CD4-positive, alpha-beta memory T cell (primary cell): ENCODE measurements at places on chromosomes 1 and 21.

- DNase-seq: no peak
Observed at GRCh38 chr21:32183396-32183795, 95.5 kb downstream of the MIS18A start.

GRCh38 chr1:64403331-64403730, 66.6 kb upstream of the CACHD1 start:
- no peak for DNase-seq

DNA sequence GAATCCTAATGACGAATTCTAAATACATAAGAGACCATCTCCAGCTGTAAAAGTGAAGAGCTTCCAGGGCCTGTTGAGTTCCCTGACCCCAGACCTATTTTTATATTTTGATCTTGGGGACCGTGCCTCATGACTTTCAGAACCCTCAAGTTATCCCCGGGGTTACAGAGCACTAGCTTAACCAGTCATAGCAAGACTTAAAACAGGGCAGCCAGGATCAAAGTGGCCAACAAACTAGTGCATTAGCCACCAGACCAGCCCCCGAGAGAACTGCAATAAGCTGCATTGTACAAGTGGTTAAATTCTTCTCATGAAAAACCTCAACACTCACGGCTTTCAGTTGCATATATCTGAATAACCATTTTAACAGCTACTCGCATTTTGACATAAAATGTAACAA, 183.0 kb downstream of the BARHL2 start:
- DNase-seq: no peak

GRCh38 chr1:147541672-147542568, 619 bp downstream of the BCL9 start:
- DNase-seq: no peak

DNA sequence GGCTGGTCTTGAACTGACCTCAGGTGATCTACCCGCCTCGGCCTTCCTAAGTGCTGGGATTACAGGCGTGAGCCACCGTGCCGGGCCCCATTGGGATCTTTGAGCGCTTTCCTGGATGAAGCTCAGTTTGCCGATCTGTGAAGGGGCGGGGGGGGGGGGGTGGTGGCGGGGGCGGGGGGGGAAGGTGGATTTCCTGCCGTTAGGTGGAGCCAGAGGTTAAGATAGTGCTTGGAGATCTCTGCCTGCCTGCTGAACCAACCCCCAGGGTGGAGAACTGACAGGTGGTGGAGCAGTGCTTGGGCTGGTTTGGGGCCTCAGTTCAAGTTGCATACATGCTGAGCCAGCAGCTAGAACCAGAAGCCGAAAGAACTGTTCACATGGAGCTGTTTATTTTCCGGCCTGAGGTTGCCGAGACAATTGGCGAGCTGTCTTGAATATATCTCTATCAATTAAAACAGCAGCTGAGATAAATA, 1.7 kb downstream of the TMCC2 start:
- DNase-seq: peak; percentile 74

- no peak for DNase-seq
Observed at GRCh38 chr1:206039046-206039973, 13.7 kb upstream of the RHEX start.

- no peak for DNase-seq
Observed at GRCh38 chr21:35179990-35180540, 131.0 kb upstream of the RUNX1 start.

- no peak for DNase-seq
Observed at GRCh38 chr1:153880962-153881361, 41.8 kb downstream of the GATAD2B start.

DNA sequence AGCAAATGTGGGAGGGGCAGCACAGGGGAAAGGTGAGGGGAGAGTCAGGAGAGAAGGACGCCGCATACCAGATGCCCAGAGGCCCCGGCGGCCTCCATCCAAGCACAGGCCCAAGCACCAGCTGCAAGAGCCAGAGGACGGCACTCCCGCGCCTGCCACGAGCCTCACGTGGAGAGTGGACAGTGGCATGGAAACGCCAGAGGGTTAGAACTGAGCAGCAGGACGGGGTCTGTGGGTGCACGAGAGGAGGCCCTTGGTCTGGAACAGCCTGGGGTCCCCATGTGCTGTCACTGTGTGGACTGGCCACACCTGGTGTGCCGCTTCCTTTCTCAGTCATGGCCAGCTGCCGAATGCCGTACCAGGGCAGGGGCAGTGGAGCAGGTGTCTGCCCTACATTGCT, 68.7 kb downstream of the AGPAT3 start:
- no peak for DNase-seq

DNA sequence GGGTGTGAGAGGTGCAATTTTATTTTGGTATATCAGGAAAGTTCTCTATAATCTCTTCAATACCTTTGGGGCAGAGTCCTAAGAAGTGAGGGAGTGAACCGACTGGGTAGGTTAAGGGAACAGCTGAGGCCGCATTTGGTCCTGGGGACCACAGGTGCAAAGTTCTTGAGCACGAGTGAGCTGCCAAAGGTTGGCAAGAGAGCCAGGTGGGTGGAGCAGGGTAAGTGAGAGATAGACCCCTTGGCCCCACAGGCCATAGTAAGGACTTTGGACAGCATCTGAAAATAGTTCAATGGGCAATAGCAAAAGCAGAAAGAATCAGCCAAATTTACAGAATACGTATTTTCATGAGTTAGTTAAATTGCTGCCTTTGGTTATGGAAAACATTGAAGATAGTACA, 11.0 kb upstream of the NID1 start:
- no peak for DNase-seq

DNA sequence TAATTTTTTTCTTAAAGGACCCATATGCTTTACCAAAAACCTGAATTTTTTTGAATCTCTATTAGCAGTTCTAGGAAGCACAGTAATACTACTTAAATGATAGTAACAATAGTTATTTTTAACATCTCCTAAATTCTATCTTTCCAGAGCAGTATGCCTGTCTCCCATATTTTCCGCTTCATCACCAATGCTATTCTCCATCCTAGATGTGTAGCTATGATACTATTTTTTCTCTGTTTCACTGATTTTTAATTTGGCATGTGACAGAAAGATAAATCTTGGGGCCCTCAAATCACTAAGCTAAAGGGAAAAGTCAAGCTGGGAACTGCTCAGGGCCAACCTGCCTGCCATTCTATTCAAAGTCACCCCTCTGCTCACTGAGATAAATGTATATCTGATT, 102.3 kb upstream of the HMCN1 start:
- DNase-seq: no peak

GRCh38 chr1:203174324-203174985, 1.2 kb downstream of the MYBPH start:
- DNase-seq: no peak

- DNase-seq: peak; percentile 34
Observed at GRCh38 chr1:29033829-29034466, 89.8 kb downstream of the TMEM200B start.

DNA sequence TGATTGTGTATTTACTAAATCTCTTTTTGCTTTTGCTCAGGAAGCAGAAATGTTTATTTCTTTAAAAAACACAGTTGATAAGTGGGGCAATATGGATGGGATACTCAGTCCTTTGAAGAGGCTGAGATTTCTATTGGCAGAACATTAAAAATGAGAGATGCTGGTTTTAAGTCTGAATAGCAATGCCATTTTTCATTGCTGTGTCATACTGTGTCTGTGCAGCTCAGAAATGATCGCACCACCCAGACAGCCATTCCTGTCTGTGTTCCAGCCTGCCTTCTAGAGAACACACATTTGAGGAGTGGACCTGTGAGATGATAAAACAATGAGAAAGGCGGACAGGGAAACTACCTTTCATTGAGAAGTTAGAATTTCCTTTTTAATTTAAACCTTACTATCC, 231.2 kb upstream of the USP24 start:
- DNase-seq: no peak

- no peak for DNase-seq
Observed at GRCh38 chr21:20783611-20784010, 214.6 kb upstream of the NCAM2 start.
